ENCODE measurements at places on chromosomes 2 and 18. TPM values are rescaled to one million over a fixed set of nuclear protein-coding genes. Genes with fewer than 3 reads are reported as not detected.

- no peak overlapping the region for H3K27ac ChIP-seq
- H3K36me3 ChIP-seq: no peaks in the 10 kb centered on the region
- H3K4me1 ChIP-seq: peaks cover 2% of the 10 kb centered on the region
- H3K27me3 ChIP-seq: peaks cover 8% of the 10 kb centered on the region
- DNase-seq: no peak
Observed at GRCh38 chr2:100781523-100782379, 38.2 kb upstream of the NPAS2 start.

GRCh38 chr2:116098049-116098448, 1655.6 kb downstream of the DPP10 start:
- H3K27me3 ChIP-seq: no peaks in the 10 kb centered on the region
- no peaks in the 10 kb centered on the region for H3K36me3 ChIP-seq
- DNase-seq: no peak
- peaks cover 9% of the 10 kb centered on the region for H3K4me1 ChIP-seq
- no peak overlapping the region for H3K27ac ChIP-seq
- H3K4me3 ChIP-seq: no peak overlapping the region

- H3K27ac ChIP-seq: no peak overlapping the region
- no peaks in the 10 kb centered on the region for H3K27me3 ChIP-seq
- no peak for DNase-seq
- no peak overlapping the region for H3K4me3 ChIP-seq
- no peaks in the 10 kb centered on the region for H3K36me3 ChIP-seq
Observed at GRCh38 chr2:231634412-231634811, 41.7 kb downstream of the TEX44 start.

DNA sequence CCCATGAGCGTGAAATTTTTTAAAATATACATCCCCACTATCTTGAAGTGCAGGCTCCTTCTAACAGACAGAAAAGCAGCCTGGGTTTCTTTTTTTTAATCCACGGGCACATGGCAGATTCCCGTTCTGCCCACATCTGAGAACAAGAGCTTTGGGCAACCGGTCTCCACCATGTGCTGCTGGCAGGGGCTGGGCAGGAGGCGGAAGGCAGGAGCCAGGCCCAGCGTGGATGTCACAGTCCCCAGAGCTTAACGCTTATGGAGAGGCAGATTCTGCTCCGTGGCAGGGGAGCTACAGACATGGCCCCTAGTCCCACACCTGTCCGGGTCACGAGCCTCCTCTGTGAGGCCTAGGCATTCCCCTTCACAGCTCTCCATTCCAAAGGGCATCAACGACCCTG, 503.0 kb upstream of the MYT1L start:
- DNase-seq: no peak
- no peak overlapping the region for H3K4me3 ChIP-seq
- peaks cover 37% of the 10 kb centered on the region for H3K27me3 ChIP-seq
- no peaks in the 10 kb centered on the region for H3K36me3 ChIP-seq
- no peaks in the 10 kb centered on the region for H3K4me1 ChIP-seq

- H3K36me3 ChIP-seq: no peaks in the 10 kb centered on the region
- no peak overlapping the region for H3K27ac ChIP-seq
- H3K27me3 ChIP-seq: peaks cover 6% of the 10 kb centered on the region
- peak overlapping the region; percentile 42 for H3K4me3 ChIP-seq
- H3K4me1 ChIP-seq: no peaks in the 10 kb centered on the region
- no peak for DNase-seq
Observed at GRCh38 chr18:35005963-35006577, 35.1 kb upstream of the MAPRE2 start.

- H3K27ac ChIP-seq: peak overlapping the region; percentile 16
- no peaks in the 10 kb centered on the region for H3K36me3 ChIP-seq
- H3K4me3 ChIP-seq: no peak overlapping the region
- H3K4me1 ChIP-seq: peaks cover 26% of the 10 kb centered on the region
- DNase-seq: no peak
Observed at GRCh38 chr2:16553226-16553625, 112.4 kb downstream of the CYRIA start.

DNA sequence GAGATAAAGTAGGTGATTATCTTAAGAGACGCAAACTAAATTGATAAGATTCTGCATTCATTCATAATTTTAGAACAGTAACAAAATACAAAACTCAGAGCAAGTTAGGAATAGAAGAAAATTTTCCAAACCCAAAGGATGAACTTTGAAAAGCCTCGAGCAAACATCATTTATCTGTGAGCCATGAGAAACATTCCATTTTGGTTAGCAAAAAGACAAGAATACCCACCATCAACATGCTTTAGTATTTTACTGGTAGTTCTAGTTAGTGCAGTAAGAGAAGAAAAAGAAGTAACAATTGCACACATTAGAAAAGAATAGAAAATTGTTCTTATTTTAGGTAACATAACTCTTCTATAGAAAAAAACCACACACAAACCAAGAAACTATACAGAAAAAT, 291.3 kb upstream of the TCF4 start:
- peaks cover 41% of the 10 kb centered on the region for H3K4me1 ChIP-seq
- H3K36me3 ChIP-seq: no peaks in the 10 kb centered on the region
- no peak for DNase-seq
- H3K27ac ChIP-seq: peak overlapping the region; percentile 75

DNA sequence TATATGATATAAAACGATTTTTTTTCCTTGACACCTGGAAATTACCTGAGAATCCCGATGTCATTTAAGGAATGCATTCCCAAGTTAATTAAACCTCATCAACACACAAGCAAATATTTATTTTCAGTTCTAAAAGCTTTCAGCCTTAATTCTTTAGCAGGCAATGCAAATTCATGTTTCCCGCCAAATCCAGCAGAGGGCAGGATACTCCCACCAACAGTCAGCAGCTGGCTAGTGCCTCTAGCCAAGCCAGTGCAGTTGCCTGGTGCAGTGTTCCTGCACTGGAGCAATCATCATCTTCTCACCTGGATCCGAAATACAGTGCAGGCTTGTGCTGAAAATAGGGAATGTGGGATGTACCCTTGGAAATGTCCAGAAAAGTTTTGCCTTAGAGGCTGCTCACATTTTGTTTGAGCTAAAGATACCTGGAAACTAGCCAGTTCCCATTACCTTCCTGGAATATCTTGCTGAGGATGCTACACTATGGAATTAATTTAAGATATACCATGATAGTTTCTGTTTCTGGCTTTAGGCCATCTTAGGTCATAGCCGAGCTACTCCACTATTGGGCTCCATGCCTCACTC, 48.4 kb upstream of the CYTIP start:
- no peak overlapping the region for H3K27ac ChIP-seq
- peaks cover 37% of the 10 kb centered on the region for H3K27me3 ChIP-seq
- no peaks in the 10 kb centered on the region for H3K4me1 ChIP-seq
- DNase-seq: peak; percentile 23
- H3K36me3 ChIP-seq: no peaks in the 10 kb centered on the region

DNA sequence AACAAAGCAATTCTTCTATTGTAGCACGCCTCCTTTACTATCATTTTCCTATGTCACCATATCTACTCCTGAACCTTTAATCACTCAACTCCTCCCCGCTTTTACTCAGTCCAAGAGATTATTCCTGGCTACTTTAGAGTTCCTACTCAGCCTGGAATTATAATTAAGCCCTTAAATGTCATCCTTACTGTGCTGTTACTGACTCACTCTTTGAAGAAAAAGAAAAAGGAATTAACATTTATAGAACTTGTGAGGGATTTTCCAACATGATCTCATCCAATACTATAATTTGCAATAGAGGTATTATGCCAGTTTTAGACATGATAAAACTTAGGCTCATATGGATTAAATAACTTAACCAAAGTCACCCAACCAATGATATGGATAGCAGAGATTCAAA, 61.7 kb downstream of the CCDC88A start:
- no peak overlapping the region for H3K27ac ChIP-seq
- H3K27me3 ChIP-seq: no peaks in the 10 kb centered on the region
- H3K36me3 ChIP-seq: peaks cover 11% of the 10 kb centered on the region
- no peak overlapping the region for H3K4me3 ChIP-seq

GRCh38 chr18:10536280-10536679, 10.5 kb downstream of the NAPG start:
- no peak overlapping the region for H3K27ac ChIP-seq
- H3K36me3 ChIP-seq: peaks cover 28% of the 10 kb centered on the region
- DNase-seq: no peak
- no peaks in the 10 kb centered on the region for H3K27me3 ChIP-seq
- H3K4me3 ChIP-seq: no peak overlapping the region

DNA sequence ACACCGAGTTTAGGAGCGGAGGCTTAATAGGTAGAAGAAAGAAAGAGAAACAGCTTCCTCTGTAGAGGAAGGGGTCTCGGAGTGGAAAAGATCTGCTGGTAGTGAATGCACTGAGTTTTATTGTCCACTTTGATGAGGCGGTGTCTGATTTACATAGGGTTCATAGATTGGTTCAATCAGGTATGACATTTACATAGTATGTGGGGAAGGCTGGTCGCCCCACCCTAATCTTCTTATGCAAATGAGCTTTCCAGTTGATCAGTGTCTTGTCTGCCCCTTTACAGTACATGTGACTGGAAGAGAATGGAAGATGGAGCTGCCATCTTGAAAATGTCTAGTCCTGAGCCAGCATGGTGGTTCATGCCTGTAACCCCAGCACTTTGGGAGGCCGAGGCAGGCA, 19.9 kb upstream of the CNOT11 start:
- no peaks in the 10 kb centered on the region for H3K27me3 ChIP-seq
- no peak for DNase-seq
- no peak overlapping the region for H3K27ac ChIP-seq
- H3K4me1 ChIP-seq: peaks cover under 1% of the 10 kb centered on the region
- no peak overlapping the region for H3K4me3 ChIP-seq

- H3K27ac ChIP-seq: no peak overlapping the region
- no peaks in the 10 kb centered on the region for H3K36me3 ChIP-seq
- peaks cover 2% of the 10 kb centered on the region for H3K4me1 ChIP-seq
- H3K4me3 ChIP-seq: no peak overlapping the region
Observed at GRCh38 chr2:12126318-12126717, 379.9 kb downstream of the LPIN1 start.

GRCh38 chr2:44291281-44292248, 16.3 kb downstream of the SLC3A1 start:
- H3K27me3 ChIP-seq: no peaks in the 10 kb centered on the region
- peak; percentile 62 for DNase-seq
- H3K27ac ChIP-seq: no peak overlapping the region

DNA sequence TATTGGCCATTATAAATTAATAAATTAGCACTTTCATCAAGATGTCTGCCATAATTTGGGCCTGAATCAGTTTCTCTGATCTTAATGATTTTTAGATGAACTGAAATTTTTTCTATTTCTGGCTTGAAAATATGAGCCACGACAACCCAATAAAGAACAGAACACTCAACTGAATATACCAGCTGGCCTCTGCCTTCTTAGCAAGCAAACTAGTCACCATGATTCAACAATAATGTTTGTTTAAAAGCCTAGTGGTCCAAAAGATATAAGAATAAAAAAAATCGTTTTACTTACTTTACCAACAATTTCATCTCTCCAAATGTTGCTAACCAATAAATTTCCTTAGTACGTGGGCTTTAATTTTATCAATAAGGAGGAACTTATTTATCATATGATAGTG, 66.7 kb upstream of the TTN start:
- no peaks in the 10 kb centered on the region for H3K27me3 ChIP-seq
- DNase-seq: no peak
- peaks cover 5% of the 10 kb centered on the region for H3K4me1 ChIP-seq
- no peaks in the 10 kb centered on the region for H3K36me3 ChIP-seq
- no peak overlapping the region for H3K27ac ChIP-seq
- no peak overlapping the region for H3K4me3 ChIP-seq

- H3K4me1 ChIP-seq: peaks cover 20% of the 10 kb centered on the region
- no peaks in the 10 kb centered on the region for H3K27me3 ChIP-seq
- H3K4me3 ChIP-seq: no peak overlapping the region
- H3K27ac ChIP-seq: no peak overlapping the region
- H3K36me3 ChIP-seq: no peaks in the 10 kb centered on the region
Observed at GRCh38 chr2:174878537-174879147, 114.4 kb upstream of the CHRNA1 start.

CIB4 gene
- total RNA-seq: not detected

OTOF gene
- 0.25 TPM for total RNA-seq

PPP4R3B gene
- 54.1 TPM for total RNA-seq

MDH1B gene
- total RNA-seq: 1.3 TPM

FEV gene
- 0.29 TPM for total RNA-seq

CPS1 gene
- 7.5 TPM for total RNA-seq

ASXL3 gene
- total RNA-seq: 36.7 TPM

ASB3 gene
- 36.6 TPM for total RNA-seq

EIPR1 gene
- total RNA-seq: 26.4 TPM

ERMN gene
- total RNA-seq: not detected

NR4A2 gene
- total RNA-seq: 2.1 TPM

NYAP2 gene
- not detected for total RNA-seq

GALNT5 gene
- 1.3 TPM for total RNA-seq

RAD51AP2 gene
- 0.18 TPM for total RNA-seq

Data from mesothelial cell of epicardium (in vitro differentiated cells).